Stimulated activated CD8-positive, alpha-beta memory T cell treated with anti-CD3 and anti-CD28 coated beads, Interleukin-7, amount 100 ng/mL, for 24 hours (primary cell): ENCODE measurements at places on chromosomes 5 and 9.

GRCh38 chr5:107969847-107970246 lies 299.1 kb upstream of the EFNA5 start:
- DNase-seq = no peak

- no peak for DNase-seq
Observed at GRCh38 chr5:95808013-95808685, 14.4 kb downstream of the GLRX start.

DNA sequence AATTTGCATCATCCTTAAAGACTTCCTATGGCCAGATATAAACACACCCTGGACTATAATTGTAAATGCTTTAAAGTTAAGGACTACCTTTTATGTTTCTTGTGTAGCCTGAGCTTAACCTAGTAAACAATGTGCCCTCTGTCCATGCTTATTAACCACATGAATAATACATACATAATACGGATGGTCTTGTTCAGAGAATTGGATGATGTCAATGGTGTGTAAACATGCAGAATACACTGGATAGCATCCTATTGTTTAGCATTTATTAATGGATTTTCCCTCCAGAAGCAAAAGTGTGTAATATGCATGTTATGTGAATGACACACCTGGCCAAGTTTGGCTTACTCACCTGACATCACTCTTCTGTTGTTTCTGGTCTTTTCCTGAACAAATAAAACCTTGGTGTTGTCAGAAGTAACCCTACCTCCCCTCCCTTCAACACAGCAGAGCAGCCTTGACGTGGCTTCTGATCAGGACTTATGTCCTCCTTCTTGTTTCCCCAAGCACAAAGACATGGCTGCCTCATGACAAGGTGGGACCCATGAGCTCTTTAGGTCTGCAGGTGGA lies 517.9 kb downstream of the MTRR start:
- DNase-seq = no peak

DNA sequence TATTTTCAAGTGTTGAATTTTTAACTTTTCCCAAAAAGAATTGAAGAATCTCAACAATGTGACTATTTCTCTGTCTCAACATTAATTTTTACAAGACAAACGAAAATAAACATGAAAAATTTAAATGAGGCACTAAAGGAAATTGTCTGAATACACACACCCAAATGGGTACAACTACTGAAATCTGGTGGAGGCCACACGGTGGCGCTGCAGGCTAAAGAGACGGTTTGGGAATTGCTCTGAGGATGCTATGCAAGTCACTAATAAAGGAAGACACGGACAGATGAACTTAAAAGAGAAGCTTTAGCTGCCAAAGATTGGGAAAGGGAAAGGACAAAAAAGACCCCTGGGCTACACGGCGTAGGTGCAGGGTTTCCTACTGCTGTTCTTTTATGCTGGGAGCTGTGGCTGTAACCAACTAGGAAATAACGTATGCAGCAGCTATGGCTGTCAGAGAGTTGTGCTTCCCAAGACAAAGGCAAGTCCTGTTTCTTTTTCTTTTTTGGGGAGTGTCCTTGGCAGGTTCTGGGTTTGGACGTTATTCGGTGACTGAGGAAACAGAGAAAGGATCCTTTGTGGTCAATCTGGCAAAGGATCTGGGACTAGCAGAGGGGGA lies at the start of gene PCDHB10:
Gene PCDHB10 (plus strand): TSS at position 244 of the 616 bp plus-strand sequence. CDS start 200 bp downstream, at position 444.
- no peak for DNase-seq

DNA sequence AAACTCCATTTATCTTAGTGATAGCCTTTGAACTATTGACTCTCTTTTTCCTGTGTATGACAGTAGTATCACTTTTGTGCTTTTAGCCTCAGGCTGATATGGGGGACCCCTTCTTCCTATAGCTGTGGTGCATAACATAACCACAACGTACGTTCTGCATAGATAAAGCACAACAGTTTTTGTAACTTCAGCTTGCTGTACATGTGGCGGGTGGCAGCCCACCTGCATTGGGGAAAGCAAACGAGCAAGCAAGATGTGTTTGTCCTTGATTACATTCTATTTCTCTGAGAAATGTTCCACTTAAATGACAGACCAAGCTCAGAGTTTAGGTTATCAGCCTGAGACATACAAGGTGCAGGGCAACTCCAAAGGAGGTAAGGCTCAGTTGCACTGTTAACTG lies 309.4 kb downstream of the KDM4C start:
- no peak for DNase-seq

GRCh38 chr9:114386361-114386885 lies 1.4 kb downstream of the AKNA start:
- DNase-seq = no peak

DNA sequence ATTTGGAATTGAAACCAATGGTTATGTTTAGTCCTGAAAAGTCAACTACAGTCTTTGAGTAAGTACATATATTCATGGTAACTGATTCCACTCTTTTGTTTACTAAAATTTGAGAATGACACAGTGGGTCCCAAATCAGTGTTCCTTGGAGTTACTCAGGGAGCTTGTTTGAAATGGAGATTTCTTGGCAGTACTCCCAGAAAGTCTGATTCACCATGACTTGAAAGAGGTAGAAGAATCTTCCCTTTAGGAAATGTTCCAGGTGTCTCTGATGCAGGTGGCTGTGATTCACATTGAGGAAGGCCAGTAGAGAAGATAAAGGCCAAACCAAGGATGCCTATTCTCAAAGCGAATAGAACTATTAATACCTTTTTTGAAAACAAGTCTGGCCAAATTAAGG lies 1078.3 kb downstream of the CDH12 start:
- DNase-seq = no peak

- DNase-seq = no peak
Observed at GRCh38 chr5:76383126-76383832, 19.8 kb upstream of the IQGAP2 start.

- DNase-seq = no peak
Observed at GRCh38 chr9:89662718-89663613, 58.2 kb downstream of the GADD45G start.

DNA sequence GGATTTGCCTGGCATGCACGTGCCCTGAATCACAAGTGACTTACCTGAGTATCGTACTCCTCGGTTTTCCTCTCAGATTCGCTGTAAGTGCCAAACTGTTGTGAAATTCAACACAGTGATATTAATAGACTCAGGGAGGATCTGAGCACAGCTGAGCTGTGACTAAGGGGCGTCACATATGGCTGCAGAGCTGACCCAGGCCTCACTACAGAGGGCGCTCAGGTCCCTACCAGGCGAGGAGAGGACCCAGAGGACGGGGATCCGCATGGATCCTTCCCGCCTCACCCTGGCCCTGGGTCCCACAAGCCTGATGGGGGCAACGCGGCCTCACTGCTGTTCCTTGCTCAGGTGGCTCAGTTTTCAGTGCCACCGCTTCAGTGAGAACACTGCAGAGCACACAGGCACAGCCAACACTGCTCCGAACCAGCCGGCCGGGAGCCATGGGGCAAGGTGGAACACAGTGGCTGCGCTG lies 20.1 kb downstream of the CLPTM1L start:
- DNase-seq = no peak

GRCh38 chr9:4362281-4362680 lies 62.4 kb upstream of the GLIS3 start:
- no peak for DNase-seq

GRCh38 chr5:76521240-76521758 lies 101.9 kb downstream of the F2RL2 start:
- DNase-seq = no peak

DNA sequence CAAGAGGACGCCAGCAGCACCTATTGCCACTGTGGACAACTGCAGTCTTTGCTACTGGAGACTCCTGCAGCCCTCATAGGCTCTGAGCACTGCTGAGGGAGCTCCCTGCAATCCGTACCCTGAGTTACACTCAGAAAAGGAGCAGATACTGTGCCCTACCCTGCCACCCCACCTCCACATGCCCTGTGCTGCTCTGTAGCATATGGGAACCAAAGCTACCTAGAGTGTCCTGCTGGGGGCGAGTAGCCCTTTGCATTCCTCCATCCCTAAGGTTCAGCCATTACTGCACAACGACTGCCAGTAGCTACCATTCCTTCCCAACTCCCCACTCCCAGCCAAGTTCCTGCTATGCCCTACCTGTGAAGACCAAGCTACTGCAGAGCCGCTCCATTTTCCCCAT lies 90.2 kb upstream of the SNCAIP start:
- no peak for DNase-seq

- no peak for DNase-seq
Observed at GRCh38 chr5:75603371-75603770, 7.9 kb upstream of the ANKDD1B start.

DNA sequence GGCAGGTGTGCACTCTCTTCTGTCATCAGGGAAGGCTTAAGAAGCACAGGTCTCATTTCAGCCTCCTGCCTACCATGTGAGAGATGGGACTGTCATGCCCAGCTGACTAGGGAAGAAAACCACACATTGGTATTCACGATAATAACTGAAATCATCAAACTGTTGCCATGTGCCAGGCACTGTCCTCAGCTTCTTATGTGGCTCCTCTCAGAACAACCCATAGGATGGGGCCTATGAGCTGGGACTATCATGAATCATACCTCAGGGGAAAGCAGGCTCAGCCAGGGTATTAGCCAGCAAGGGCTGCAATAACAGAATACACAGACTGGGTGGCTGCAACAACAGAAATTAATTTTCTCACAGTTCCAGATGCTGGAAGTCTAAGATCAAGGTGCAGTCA lies 3.3 kb downstream of the AFAP1L1 start:
- no peak for DNase-seq

GRCh38 chr9:2248768-2249265 lies 233.7 kb downstream of the SMARCA2 start:
- DNase-seq = no peak
